Karpas-422 (cell line): ENCODE measurements at places on chromosomes 1 and 21.

DNA sequence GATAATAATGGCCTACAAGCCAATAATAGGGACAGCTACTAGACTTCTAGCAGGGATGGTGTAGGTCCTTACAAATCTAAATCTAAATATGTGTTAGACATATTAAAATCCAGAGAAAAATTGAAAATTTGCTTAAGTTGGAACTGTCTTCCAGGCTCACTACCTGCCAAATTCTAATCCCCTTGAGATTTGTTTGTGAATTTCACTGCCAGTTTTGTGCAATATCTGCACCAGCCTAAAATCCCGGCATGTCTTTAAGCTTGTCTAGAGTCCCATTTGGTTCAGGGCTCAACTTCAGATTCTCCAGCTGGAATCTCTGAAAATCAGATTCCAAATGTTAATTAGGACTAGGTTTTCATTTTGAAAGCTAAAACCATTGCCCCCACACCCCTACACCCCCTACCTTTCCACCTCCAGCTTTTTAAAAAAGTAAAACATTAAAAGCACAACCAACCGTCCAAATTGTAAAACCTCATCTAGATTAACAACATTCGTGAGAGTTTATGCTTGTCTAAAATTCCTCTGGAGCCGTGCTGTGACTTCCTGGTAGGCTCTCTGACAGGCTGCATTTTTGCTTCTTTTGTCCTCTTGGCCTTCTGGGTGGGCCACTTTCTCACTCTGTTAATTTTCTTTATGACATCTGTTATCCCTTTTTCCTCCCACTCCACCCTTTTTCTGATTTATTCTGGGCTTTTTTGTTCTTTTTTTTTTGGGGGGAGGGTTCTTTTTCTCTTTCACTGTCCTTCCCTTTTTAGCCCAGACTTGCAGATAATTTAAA is 348.7 kb downstream of the PAPPA2 start:
- no peak for DNase-seq

DNA sequence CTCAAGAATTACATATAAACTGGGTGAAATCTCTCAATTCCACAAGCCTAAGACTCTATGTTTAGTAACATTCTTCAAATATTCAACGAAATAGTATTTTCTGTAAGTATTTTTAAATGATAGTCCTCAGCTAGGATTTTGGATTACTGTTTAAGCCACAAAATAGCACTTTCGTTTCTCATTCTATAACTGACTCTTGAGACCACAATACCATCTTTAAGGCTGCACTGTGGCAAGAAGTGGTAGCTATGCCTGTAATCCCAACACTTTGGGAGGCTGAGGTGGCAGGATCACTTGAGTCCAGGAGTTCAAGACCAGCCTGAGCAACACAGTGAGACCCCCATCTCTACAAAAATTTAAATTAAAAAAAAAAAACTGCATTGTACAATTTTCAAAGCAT is 126.7 kb downstream of the CDC42BPA start:
- no peak for DNase-seq

GRCh38 chr1:219081943-219082925 is 91.4 kb upstream of the LYPLAL1 start:
- no peak for DNase-seq

DNA sequence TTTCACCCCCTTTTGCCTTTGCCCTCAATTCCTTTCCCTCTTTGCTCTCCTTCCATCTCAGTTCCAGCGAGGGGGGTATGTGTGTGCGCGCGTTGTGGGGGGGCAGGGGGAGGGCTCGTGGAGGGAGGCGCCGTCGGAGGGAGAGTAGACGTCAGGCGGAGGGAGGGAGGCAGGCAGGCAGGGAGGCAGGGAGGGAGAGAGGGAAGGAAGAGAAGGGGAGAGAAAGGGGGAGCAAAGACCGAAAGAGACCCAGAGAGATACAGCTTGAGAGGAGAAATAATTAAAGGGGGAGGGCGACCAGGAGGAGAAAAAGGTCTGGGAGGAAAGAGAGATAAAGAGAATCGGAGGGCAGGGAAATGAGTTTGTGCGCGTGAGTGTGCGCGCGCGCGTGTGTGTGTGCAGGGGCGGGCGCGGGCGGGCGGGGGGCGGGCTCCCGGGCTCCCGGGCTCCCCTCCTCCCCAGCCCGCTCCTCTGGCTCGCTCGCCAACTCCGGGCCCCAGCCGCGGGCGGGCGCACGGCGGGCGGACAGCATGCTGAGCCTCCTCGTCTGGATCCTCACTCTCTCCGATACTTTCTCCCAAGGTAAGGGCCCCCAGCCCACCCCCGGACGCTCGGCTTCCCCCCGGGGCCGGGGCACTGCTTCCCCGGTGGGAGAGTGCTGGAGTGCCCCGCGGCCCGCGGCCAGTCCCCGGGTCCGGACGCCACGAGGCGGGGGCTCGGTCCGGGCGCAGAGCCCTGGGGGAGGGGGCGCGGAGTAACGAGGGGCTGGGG is at the start of gene KIRREL1:
Gene KIRREL1, plus strand, starts transcription at position 499 of the 771 bp plus-strand sequence. Its CDS starts 32 bp downstream, at position 531.
- DNase-seq: no peak

DNA sequence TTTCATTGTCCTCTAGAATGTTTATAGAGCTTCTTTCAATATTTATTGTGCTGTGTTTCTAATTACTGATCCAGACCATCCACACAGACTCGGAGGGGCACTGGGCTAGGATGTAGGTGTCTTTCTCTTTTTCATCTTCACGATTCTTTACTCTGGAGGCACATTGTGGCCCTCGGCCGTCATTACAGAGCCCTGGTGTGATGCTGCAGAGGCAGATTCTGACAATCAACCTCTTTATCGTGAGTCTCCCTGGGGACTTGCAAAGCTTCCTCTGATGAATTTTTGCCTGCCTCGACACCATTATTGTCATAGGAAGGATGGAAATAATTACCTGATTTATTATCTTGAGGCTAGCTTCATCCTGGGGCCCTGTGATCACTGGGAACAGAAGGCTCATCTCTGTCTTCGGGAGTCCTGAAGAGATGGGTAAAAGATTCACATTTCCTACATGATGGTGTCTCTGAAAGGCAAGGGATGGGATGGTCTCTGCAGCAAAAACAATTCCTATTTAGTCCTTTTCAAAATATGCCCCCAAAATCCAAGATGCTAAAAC is 89.4 kb downstream of the SEC16B start:
- DNase-seq: no peak

GRCh38 chr1:160375788-160376524 is 9.1 kb downstream of the NHLH1 start:
- DNase-seq: peak; percentile 72

GRCh38 chr1:1986451-1987141 is 17.0 kb downstream of the CFAP74 start:
- no peak for DNase-seq

GRCh38 chr1:113811156-113811887 is 954 bp downstream of the RSBN1 start:
- peak; percentile 78 for DNase-seq

GRCh38 chr1:198175423-198176170 is 18.8 kb downstream of the NEK7 start:
- DNase-seq: no peak

DNA sequence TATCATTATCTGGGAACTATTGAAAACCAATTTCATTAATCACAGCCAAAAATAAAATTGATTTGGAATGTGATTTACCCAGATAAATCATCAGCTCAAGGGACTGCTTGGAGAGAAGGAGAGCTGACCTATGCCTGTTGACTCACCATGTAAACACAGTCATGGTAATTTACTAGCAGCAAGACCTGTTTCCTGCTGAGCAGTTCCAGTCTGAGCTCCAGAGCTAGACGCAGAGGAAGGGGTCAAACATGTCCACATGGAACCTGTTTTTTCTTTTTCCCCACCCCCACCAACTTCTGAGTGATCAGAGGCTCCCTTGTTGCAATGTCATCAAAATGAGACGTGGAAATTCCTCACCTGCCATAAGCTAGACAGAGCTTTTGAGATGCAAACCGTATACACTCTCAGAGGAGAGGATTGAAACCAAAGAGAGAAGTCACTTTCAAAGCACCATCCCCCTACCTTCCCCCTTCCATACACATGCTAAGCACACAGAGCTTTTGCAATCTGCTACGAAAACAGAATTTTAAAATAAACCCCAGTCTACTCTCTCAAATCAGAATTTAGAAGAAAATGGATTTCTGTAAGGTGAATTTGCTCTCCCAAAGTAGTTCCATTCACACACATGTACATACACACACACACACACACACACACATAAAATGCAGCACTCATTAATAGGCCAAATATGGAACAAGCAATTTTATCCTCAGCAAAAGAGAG is 55.9 kb upstream of the PTGFRN start:
- peak; percentile 23 for DNase-seq

DNA sequence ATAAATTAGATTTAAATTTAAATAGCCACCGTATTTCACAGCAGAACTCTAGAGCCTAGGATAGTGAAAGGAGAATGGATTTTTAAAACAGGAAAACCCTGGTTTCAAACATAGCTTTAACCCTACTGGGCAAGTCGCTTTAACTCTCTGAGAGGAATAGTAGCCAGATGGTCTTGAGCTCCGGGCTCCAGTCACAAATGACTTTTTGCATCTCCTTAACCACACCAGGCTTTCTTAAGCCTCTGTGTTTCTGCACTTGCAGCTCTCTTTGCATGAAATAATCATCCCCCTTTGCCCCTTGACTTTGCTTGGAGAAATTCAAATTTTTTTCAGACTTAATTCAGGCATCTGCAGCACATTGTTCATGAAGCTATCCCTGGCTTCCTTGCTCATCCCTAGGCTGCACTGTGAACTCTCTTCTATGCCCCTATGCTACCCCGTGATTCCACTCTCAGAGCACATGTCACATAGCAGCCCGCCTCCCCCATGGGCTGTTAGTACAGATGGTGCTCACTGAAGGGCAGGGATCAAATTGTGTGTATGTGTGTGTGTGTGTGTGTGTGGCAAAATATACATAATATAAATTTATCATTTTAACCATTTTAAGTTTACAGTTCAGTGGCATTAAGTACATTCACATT is 68.8 kb upstream of the DAB1 start:
- no peak for DNase-seq

DNA sequence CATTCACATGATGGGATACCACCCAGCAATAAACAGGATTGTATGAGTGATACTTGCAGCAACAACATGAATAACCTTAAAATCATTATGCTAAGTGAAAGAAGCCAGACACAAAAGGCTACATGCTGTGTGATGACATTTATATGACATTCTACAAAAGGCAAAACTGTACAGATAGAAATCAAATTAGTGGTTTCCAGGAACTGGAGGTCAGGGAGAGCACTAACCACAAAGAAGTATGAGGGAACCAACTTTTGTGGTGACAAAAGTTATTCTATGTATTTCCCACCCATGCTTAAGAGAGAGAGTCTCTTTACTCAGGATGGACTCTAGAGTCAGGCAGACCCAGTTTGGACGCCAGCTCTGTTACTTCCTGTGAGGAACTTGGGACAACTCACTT is 364.5 kb upstream of the DAB1 start:
- peak; percentile 17 for DNase-seq

DNA sequence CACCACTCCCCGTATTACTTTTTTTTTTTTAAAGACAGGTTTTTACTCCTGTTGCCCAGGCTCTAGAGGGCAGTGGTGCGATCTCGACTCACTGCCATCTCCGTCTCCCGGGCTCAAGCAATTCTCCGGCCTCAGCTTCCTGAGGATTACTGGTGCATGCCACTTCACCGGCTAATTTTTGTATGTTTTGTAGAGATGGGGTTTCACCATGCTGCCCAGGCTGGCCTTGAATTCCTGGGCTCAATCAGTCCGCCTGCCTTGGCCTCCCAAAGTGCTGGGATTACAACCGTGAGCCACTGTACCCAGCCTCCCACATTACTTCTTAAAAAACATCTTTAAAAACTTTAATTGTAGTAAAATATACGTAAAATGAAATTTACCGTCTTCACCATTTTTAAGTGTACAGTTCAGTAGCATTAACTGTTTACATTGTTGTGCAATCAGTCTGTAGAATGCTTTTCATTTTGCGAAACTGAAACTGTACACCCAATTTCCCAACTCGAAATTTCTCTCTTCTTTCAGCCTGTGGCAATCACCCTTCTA is 77.0 kb downstream of the ZMYM4 start:
- DNase-seq: no peak

- peak; percentile 99 for DNase-seq
Observed at GRCh38 chr1:172818841-172819527, 160.1 kb downstream of the FASLG start.

GRCh38 chr1:20366463-20367115 is 75.9 kb downstream of the VWA5B1 start:
- DNase-seq: no peak

DNA sequence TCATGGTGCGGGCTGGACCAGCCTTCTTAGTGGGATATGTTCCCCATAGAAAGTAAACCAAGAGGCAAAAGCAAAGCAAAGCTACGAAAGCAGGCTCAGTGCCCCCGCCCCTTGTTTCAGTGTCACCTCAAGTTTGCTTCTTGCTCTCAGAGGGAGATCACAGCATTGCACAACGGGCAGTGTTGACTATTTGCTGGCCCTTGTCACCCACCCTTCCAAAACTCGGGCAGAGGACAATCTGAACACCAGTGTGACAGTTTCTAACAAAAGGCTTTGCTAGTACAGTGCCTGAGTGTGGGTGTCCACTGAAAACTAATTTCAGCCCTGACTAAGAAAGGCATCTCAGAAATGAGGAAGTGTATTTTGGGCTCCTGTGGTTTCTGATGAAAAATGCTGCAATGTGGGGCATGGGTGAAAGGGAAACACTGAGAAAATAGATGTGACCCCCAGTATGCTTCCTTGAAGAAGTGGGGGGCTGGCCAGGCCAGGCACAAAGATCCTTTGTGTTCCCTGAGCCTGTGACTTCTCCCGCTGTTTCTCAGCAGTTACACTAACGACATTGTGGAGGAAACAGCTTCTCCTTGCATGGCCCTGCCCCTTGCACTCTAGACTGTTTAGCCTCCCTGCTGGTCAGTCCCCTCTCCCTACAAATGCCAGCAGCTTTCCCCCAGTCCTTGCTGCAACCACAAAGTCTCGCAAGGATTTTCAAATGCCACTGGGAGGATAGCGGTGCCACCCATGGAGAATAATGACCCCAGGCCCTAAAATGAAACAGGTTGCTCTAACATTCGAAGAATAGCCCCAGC is 33.3 kb upstream of the KCNE1 start:
- DNase-seq: peak; percentile 81

DNA sequence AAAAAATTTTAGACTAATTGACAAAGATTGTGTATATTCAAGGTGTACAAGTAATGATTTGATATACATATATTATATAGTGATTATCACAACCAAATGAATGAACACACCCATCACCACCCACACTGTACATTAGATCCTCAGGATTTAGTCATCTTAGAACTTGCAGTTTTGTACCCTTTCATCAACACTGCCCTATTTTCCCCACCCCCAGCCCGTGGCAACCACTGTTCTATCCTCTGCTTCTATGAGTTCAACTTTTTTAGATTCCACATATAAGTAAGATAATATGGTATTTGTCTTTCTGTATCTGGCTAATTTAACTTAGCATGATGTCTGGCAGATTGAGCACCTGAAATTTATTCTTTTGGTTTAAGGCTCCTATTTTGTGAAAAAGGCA is 173.6 kb downstream of the IER5 start:
- no peak for DNase-seq

DNA sequence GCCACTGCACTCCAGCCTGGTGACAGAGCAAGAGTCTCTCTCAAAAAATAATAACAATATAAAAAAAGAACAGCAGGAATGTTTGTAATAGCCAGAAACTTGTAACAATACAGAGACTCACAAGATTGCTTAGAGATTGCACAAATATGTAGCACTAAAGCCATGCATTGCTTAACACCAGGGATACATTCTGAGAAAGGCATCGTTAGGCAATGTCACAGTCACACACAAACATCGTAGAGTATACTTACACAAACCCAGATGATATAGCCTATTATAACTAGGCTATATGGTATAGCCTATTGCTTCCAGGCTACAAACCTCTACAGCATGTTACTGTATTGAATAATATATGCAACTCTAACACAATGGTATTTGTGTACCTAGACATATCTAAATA is 45.3 kb downstream of the GPATCH2 start:
- no peak for DNase-seq

- DNase-seq: no peak
Observed at GRCh38 chr1:158059984-158060383, 66.5 kb downstream of the KIRREL1 start.
